ENCODE measurements at places on chromosomes 13 and 19.

- H3K36me3 ChIP-seq: no peaks in the 10 kb centered on the region
- no peak overlapping the region for H3K4me3 ChIP-seq
- H3K4me1 ChIP-seq: peaks cover 4% of the 10 kb centered on the region
- H3K27me3 ChIP-seq: no peaks in the 10 kb centered on the region
Measured at GRCh38 chr13:107339209-107339608, 771.3 kb upstream of the ARGLU1 start.

- H3K27ac ChIP-seq: no peak overlapping the region
- H3K27me3 ChIP-seq: no peaks in the 10 kb centered on the region
- H3K4me1 ChIP-seq: no peaks in the 10 kb centered on the region
- H3K36me3 ChIP-seq: peaks cover 2% of the 10 kb centered on the region
Measured at GRCh38 chr13:77300176-77301037, 26.5 kb downstream of the MYCBP2 start.

DNA sequence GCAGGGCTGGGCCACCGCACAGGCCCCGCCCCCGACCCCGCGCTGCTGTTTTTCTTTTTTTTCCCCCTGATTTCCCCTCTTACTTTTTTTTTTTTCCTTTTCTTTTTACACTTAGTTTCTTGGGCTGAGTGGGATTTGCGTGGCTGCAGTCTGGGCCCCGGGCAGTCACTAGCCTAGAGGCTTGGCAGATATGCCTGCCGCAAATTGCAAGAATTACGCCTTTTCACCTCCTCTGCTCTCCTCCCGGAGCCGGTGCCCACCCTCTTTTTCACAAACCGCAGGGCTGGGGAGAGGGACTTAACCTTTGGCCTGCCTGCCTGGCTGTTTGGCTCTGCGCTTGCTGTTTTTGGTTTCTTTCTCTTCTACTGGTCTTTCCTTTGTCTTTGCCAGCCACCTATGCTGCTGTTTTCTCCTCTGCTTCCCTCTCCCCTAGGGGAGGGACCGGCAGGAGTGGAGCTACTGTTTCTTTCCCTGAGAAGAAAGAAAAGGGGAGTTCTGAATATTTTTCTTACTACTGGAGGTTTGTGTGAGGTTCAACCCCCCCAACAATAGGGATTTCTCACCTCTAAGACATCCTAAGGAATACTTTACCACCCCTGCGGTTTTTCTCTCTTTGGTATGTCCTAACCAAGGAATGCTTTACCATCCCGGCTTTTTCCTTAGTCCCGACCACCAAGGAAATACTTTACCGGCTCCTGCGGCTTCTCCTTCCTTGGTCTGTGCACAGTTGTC, 11.0 kb downstream of the ZNF552 start:
- peak overlapping the region; percentile 72 for H3K4me3 ChIP-seq
- peaks cover 6% of the 10 kb centered on the region for H3K4me1 ChIP-seq
- peak overlapping the region; percentile 99 for H3K27ac ChIP-seq
- H3K36me3 ChIP-seq: peaks cover 28% of the 10 kb centered on the region
- DNase-seq: peak; percentile 77

DNA sequence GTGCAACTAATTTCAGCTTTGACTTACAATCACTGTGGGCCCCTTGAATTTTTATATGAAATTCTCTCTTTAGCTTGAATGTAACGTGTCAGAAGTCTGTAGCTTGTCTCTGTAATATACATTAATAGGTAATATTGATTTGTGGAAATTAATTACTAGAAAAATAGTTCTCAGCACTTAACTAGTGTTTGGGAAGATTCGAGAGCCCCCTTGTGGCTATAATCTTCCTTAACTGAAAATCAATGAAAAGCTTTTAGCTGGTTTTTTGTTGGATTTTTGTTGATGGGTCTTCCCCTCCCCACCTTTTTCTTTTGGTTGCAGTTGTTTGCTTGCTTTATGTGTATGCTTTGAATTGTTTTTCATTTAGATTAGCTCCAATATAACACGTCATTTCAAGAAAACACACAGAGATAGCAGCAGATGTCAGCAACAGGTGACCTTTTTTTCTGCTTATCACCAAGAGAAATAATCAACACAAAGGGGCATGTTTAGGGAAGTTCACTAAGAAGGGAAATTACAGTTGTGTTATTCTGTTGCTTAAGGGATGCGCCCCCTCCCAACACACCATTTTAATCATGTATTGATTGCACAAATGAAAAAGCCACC, 176.8 kb downstream of the OXGR1 start:
- no peak overlapping the region for H3K4me3 ChIP-seq
- no peaks in the 10 kb centered on the region for H3K36me3 ChIP-seq
- H3K4me1 ChIP-seq: peaks cover 7% of the 10 kb centered on the region
- H3K27me3 ChIP-seq: no peaks in the 10 kb centered on the region
- H3K27ac ChIP-seq: no peak overlapping the region
- DNase-seq: no peak

DNA sequence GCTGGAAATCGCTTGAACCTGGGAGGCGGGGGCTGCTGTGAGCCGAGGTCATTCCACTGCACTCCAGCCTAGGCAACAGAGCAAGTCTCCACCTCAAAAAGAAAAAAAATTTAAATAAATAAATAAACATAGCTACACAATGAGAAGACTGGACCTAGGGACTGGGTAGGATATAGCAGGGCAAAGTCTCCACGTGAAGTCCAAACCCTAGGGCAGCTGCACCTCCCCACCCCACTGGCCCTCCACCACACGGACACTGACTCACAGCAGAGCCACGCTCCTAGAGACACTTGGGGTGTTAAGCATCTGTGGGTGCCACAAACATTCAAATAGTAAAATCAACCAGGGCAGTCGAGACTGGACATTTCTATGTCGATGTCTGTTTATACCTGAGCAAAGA, 7.1 kb downstream of the LATS2 start:
- H3K4me1 ChIP-seq: 0 out of 2 replicates have a peak, but pooled peaks cover 4% of the 10 kb centered on the region
- H3K27me3 ChIP-seq: no peaks in the 10 kb centered on the region
- no peak overlapping the region for H3K4me3 ChIP-seq
- DNase-seq: no peak
- no peak overlapping the region for H3K27ac ChIP-seq

GRCh38 chr13:97761796-97762540, 191.5 kb upstream of the IPO5 start:
- no peak overlapping the region for H3K4me3 ChIP-seq
- no peaks in the 10 kb centered on the region for H3K4me1 ChIP-seq
- H3K27ac ChIP-seq: no peak overlapping the region
- no peaks in the 10 kb centered on the region for H3K27me3 ChIP-seq
- no peaks in the 10 kb centered on the region for H3K36me3 ChIP-seq
- no peak for DNase-seq

DNA sequence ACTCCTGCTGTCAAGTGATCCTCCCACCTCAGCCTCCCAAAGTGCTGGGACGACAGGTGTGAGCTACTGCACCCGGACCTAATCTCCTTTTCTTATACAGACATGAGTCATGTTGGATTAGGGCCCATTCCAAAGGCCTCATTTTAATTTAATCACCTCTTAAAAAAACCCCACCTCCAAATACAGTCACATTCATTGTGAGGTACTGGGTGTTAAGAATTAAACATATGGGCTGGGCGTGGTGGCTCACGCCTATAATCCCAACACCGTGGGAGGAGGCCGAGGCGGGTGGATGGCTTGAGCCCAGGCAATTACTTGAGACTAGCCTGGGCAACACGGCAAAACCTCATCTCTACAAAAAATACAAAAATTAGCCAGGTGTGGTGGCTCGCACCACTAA, 46.6 kb downstream of the PIN1 start:
- H3K4me3 ChIP-seq: no peak overlapping the region
- DNase-seq: no peak
- H3K4me1 ChIP-seq: no peaks in the 10 kb centered on the region
- H3K27ac ChIP-seq: no peak overlapping the region
- H3K27me3 ChIP-seq: no peaks in the 10 kb centered on the region

DNA sequence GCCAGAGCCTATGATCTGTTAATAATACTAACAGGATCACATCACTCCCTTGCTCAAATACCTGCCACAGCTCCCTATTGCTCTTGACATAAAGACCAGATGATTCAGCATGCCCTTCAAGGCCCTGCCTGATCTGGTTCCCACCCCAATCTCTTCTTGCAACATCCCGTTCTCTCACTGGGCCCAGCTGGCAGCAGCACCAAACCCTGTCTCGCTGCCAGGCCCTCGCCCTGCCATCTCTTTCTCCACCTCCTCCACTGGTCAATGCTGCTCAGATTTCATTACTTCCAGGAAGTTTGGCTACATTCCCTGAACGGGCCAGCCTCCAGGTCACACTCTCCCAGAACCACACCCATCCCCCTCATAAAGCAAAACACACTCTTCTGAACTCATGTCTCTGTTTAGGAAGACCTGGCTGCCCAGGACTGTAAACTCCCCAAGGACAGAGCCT, 8.6 kb upstream of the BCAT2 start:
- no peak overlapping the region for H3K27ac ChIP-seq
- no peaks in the 10 kb centered on the region for H3K36me3 ChIP-seq
- H3K4me1 ChIP-seq: no peaks in the 10 kb centered on the region
- H3K27me3 ChIP-seq: no peaks in the 10 kb centered on the region

DNA sequence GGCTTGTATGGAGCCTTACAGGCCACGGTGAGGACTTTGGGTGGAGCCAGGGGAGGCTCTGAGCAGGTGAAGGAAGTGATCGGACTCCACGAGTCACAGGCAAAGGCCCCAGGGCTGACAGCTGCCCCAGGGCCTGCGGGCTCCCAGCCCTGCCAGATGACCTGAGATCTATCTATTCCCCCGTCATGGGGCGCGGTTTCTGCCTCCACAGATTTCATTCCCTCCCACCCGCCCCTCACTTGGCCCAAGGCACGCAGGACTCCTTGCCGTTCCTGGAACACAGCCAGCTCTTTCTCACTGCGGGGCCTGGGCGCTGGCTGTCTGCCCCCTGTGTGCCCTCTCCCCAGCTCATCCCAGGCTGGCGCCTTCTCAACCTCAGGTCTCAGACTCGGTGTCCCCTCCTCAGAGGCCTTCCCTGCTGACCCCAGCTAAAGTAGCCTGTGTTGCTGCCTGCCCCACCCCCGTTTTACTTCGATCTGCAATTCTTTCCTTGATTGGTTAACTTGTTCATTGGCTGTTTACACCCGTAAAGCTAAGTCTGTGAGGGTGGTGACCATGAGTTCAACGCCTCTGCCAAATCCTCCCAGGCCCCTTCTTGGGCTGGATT, 13.9 kb upstream of the PAK4 start:
- no peak overlapping the region for H3K27ac ChIP-seq
- H3K4me1 ChIP-seq: no peaks in the 10 kb centered on the region
- no peak overlapping the region for H3K4me3 ChIP-seq
- no peak for DNase-seq

DNA sequence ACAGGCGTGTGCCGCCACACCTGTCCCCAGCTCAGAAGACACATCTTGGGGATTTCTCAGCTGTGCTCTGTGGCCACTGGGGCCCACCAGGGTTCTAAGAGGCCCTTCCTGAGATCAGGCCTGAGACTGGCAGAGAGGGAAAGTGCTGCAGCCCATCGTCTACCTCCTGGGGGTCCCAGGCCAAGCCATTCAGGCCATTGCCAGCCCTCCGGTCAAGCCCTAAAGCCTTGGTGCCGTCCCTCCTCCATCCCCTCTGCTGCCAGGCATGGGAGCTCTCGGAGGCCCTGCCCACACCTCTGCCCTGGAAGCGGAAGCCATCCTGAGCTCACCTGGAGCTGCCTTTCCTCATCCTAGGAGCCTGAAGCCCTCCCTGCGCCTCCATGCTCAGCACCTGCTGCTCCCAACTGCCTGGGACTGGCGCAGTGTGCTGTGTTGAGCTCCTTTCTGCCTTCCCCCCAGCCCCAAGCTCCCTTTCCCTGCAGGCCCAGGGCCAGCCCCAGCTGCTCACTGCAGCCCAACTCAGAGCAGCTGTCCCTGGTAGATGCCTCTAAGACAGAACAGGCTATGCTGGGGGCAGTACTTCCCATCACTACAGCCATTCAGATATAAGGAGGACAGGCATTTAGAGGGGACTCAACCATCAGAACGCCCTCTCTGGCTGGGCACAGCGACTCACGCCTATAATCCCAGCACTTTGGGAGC, 2.9 kb downstream of the SLC7A9 start:
- no peaks in the 10 kb centered on the region for H3K4me1 ChIP-seq
- H3K4me3 ChIP-seq: no peak overlapping the region
- H3K36me3 ChIP-seq: no peaks in the 10 kb centered on the region

GRCh38 chr13:62333466-62333865, 917.8 kb upstream of the PCDH20 start:
- H3K4me1 ChIP-seq: no peaks in the 10 kb centered on the region
- no peaks in the 10 kb centered on the region for H3K36me3 ChIP-seq
- no peak for DNase-seq
- H3K4me3 ChIP-seq: no peak overlapping the region
- no peak overlapping the region for H3K27ac ChIP-seq

DNA sequence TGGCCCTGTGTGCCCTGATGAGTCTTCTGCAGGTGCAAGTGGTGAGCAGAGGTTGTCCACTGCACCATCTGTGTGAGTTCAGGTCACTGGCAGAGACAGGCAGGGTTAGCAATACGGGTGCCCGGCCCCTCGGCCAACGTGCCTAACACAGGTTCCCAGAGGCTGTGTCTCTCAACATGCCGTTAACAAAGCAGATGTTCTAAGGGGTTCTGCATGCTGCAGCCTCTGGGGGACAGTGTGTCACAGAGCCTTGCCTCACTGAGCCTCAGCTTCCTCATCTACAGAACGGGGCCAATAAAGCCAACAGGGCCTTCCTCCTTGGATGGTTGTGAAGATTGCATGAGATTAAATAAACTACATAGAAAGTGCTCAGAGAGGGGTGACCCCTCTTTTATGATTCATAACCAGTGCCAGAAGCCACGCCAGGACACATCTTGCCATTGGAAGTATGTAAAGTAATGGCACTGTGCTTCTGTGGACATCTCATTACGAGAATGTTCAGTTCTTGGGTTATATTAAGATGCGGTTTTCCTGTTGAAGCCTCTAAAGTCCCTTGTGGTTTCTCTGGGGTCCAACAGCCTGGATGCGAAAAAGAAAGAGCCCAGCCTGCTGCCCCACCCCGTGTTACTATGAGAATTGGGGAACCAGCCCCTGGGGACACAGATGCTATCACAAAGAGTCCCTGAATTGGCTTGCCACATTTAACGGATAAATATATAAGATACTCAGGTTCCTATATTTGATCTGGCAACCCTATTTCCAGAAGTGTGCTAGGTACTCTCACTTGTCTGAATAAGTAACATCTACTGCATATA, 11.2 kb upstream of the ARHGEF18 start:
- no peak overlapping the region for H3K4me3 ChIP-seq
- H3K36me3 ChIP-seq: no peaks in the 10 kb centered on the region
- no peak overlapping the region for H3K27ac ChIP-seq

GRCh38 chr13:70630247-70630646, 522.0 kb upstream of the KLHL1 start:
- peak; percentile 47 for DNase-seq
- H3K4me1 ChIP-seq: no peaks in the 10 kb centered on the region
- no peak overlapping the region for H3K4me3 ChIP-seq
- no peaks in the 10 kb centered on the region for H3K36me3 ChIP-seq

DNA sequence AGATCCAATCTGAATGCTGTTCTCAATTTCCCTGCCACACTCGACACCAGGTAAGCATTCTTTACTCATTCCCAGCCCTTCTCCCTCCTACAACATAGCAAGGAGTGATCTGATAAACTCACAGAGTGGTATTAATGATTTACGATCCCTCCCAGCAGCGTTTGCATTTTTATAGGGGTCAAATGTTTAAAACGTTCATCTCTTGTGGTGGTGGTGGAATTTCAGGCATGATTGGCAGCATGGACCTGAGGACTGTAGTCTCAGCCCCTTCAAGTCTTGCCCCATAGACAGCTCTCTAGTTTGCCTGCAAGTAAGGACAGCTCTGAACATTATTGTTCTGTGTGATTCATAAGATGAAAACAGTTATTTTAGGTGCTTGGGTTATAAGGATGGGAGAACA, 565.7 kb downstream of the EFNB2 start:
- H3K27me3 ChIP-seq: no peaks in the 10 kb centered on the region
- H3K4me1 ChIP-seq: no peaks in the 10 kb centered on the region
- no peak overlapping the region for H3K27ac ChIP-seq
- no peak for DNase-seq
